ENCODE measurements at places on chromosomes 4 and X. TPM values are rescaled to one million over a fixed set of nuclear protein-coding genes. Genes with fewer than 3 reads are reported as not detected.

Gene LUZP4
- not detected for total RNA-seq

Gene IRF2
- 35.3 TPM for total RNA-seq

Gene SHOX
- 0.10 TPM for total RNA-seq

Gene SLC9A7
- total RNA-seq, result 1.3 TPM

Gene VSIG4
- total RNA-seq, result 448 TPM

Gene TMEM144
- total RNA-seq, result 7.9 TPM

Gene MAGEE1
- total RNA-seq, result 1.2 TPM
